GM23338 (cell line): ENCODE measurements at places on chromosomes 3 and 15.
A peak's percentile ranks its signal among the peaks of the same experiment; 100 is the strongest.

DNA sequence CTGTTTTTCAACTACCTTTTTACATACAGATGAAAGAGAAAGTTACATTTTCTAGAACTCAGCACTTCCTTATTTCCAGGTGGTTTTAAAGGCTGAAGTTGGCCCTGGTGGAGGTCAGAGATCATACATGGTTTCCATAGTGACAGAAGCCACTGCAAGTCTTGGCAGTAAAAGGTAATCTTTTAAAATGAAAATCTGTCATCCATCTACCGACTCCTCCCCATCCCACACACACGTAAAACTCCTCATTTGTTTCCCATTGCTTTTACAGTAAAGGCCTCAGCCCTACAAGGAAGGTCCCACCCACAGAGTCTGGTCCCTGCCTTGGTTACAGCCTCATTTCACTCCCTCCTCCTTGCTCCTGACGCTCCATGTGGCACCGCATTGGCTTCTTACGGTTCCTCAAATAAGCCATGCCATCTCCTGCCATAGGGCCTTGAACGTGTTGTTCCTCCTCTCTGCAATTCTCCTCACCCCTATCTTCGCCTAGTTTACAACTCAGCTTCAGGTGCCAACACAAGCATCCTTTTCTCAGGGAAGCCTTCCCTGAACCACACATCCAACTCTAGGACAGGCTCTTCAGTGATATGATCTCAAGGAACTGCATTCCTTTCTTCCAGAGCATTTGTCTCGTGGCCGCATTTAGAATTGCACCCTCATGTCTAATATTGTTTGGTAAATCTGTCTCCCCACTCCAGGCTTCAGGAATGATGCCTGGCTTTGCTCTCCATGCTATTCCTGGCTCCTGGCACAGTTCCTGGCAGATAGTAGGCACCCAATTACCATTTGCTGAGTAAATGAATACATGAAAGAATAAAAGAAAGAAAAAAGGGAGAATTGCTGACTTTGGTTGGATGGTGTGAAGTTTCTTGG lies 2.6 kb downstream of the CYP19A1 start:
- DNase-seq, result no peak
- H3K36me3 ChIP-seq, result no peaks in the 10 kb centered on the region
- peaks cover 14% of the 10 kb centered on the region for H3K27me3 ChIP-seq
- H3K4me3 ChIP-seq, result no peak overlapping the region
- H3K4me1 ChIP-seq, result no peaks in the 10 kb centered on the region

DNA sequence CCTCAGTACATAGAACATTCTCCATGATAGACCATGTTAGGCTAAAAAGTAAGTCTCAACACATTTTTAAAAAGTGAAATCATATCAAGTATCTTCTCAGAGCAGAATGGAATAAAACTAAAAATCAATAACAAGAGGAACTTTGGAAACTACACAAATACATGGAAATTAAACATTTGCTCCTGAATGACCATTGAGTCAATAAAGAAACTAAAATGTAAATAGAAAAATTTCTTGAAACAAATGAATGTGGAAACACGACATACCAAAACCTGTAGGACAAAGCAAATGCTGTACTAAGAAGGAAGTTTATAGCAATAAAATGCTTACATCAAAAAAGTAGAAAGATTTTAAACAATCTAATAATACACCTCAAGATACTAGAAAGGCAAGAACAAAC lies 33.6 kb downstream of the NEK10 start:
- no peaks in the 10 kb centered on the region for H3K4me1 ChIP-seq
- no peaks in the 10 kb centered on the region for H3K27me3 ChIP-seq
- no peak overlapping the region for H3K4me3 ChIP-seq
- H3K27ac ChIP-seq, result no peak overlapping the region
- H3K36me3 ChIP-seq, result no peaks in the 10 kb centered on the region
- no peak for DNase-seq

DNA sequence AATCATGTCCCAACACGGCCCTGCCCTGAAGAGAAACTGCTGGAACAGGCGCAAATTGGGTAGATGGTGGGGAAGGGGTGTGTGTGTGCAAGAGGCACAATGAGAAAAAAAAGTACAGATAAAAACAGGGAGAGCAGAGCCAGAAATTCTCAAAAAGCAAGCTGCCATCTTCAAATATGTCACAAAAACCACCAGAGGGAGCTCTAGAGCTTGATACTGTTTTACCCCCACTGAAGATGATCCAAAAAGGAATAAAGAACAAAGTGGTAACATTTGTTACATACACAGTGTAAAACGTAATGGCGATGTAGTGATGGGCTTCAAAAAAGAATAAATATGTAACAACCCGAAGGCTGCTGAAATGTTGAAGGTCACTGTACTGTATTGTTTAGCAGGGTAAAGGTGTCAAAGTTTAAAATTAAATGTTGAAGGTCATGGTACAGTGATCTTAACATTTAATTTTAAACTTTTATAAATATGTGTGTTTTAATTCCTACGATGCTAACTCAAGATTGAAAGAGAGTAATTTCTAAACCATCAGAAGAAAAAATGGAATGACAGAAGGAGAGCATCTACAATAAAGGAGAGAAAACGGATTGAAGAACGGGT lies 6.0 kb downstream of the SNRPA1 start:
- H3K27me3 ChIP-seq, result no peaks in the 10 kb centered on the region
- H3K4me1 ChIP-seq, result peaks cover 4% of the 10 kb centered on the region; the same call in 1 of the 2 replicates
- H3K36me3 ChIP-seq, result peaks cover 52% of the 10 kb centered on the region
- no peak overlapping the region for H3K27ac ChIP-seq
- peak; percentile 81 for DNase-seq

DNA sequence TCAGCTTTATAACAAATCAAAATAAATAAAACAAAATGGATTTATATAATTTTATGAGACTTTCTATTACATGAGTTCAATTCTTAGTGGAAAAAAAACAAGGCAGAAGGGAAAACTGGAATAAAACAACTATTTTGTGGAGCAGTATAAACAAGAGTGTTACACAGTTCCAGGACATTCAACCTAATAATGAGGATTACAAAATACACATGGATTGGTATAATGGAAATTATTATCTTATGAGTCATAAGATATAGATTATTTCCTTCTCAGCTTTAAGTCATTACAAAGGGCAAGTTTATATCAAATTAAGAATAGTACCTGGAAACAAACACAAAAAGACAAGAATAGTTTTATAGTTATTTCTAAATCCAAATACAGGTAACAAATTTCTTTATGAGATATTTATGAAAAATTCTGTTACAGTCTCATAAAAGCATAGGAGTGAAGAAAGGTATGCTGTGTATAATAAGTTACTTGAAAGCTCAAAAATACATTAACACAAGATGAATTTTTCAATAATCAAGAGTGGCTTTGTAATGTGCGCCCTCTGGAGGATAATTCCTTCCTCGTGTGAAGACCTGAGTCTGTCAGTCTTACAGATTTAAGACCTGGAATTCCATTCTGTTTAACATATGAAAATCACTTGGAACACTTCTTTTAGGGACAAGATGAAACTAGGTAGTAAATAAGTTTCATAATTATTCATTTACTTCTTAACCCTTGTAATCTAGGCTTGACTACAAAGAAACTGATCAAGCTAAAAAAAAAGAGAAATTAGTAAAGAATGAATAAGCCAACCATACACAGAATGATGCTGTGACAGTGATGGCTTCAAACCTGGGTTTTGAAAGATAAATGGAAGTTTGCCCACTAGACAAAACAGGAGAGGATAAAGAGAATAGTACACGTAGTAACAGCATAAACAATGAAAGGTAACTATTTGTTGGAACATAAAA lies 9.5 kb downstream of the COPS2 start:
- H3K36me3 ChIP-seq, result peaks cover 21% of the 10 kb centered on the region; the same call in 1 of the 2 replicates
- DNase-seq, result peak; percentile 67
- H3K4me3 ChIP-seq, result no peak overlapping the region
- H3K4me1 ChIP-seq, result peaks cover 24% of the 10 kb centered on the region
- H3K27ac ChIP-seq, result no peak overlapping the region
- H3K27me3 ChIP-seq, result no peaks in the 10 kb centered on the region

GRCh38 chr3:54817628-54818027 lies 110.2 kb downstream of the LRTM1 start:
- peaks cover 20% of the 10 kb centered on the region for H3K4me1 ChIP-seq
- H3K27me3 ChIP-seq, result peaks cover 63% of the 10 kb centered on the region
- no peaks in the 10 kb centered on the region for H3K36me3 ChIP-seq
- H3K27ac ChIP-seq, result no peak overlapping the region

- DNase-seq, result peak; percentile 75
- no peaks in the 10 kb centered on the region for H3K27me3 ChIP-seq
- H3K27ac ChIP-seq, result no peak overlapping the region
- H3K36me3 ChIP-seq, result no peaks in the 10 kb centered on the region
- H3K4me1 ChIP-seq, result no peaks in the 10 kb centered on the region
- H3K4me3 ChIP-seq, result no peak overlapping the region
Measured at GRCh38 chr3:166837535-166837934, 542.6 kb downstream of the ZBBX start.
